ENCODE measurements at places on chromosomes 5 and 9. TPM values are rescaled to one million over a fixed set of nuclear protein-coding genes. Genes with fewer than 3 reads are reported as not detected.

Gene CAMK4
- 0.98 TPM for total RNA-seq

Gene NUDT2
- total RNA-seq, result 21.6 TPM

Gene GZMA
- total RNA-seq, result 1.6 TPM

Gene PCDHB14
- 5.9 TPM for total RNA-seq

Gene POU5F2
- total RNA-seq, result 10.4 TPM

Gene PCDHGA5
- total RNA-seq, result 5.4 TPM

Gene PCDHGA1
- 1.3 TPM for total RNA-seq

Gene TXNDC8
- total RNA-seq, result not detected

Gene CD14
- total RNA-seq, result 65.7 TPM

Gene LCN9
- 0.64 TPM for total RNA-seq

Gene SPATA31C1
- total RNA-seq, result not detected

Gene PLAA
- total RNA-seq, result 26.2 TPM

Gene RAPGEF6
- 56.3 TPM for total RNA-seq

Gene SLC1A3
- 87.5 TPM for total RNA-seq

Gene MEF2C
- 32.1 TPM for total RNA-seq

Gene DAPK1
- 34.5 TPM for total RNA-seq

Gene MRPL36
- total RNA-seq, result 41.6 TPM
